Neural progenitor cell (in vitro differentiated cells): ENCODE measurements at places on chromosomes 2 and 18. TPM values are rescaled to one million over a fixed set of nuclear protein-coding genes. Genes with fewer than 3 reads are reported as not detected.

DNA sequence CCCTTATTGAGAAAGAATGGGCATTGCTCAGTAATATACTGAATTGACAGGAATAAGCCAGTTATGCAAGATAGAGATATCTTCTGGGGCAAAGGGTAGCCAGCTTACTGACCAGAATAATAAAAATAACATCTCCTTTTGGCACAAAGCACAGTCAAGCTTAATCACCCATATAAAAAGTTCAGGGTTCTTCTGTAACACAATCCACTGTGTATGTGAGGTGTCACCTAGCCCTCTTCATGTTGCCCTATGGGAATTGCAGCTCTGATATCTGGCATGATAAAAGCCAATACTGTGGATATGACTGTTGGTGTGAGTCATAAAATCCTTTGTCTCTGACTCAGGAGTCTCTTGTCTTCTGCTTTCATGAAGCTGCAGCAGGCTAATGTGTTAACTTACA lies 90.8 kb downstream of the DSEL start:
- H3K4me1 ChIP-seq = no peaks in the 10 kb centered on the region
- no peaks in the 10 kb centered on the region for H3K27me3 ChIP-seq
- no peak for DNase-seq
- H3K36me3 ChIP-seq = no peaks in the 10 kb centered on the region

- no peaks in the 10 kb centered on the region for H3K4me1 ChIP-seq
- H3K27me3 ChIP-seq = no peaks in the 10 kb centered on the region
- H3K4me3 ChIP-seq = no peak overlapping the region
Measured at GRCh38 chr2:156818944-156819343, 382.8 kb downstream of the GPD2 start.

DNA sequence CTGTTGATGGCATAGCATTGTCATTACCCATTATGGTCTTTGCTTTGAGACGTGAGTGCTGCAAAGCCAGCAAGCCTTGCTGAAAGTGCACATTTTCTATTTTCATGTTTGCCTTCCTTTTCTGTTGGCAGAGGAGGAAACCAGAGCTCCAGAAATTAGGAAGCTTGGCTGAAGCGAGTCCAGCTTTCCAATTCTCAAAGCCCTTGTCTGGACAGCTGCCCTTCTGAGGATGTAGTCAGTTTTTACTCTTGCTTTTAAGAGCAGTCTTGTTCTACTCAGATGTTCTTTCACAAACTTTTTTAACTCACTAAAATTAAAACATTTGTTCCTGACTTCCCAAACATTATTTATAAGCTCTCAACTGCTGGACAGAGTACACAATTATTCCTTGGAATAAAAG lies 93.8 kb downstream of the ICOS start:
- no peak overlapping the region for H3K27ac ChIP-seq
- no peak overlapping the region for H3K4me3 ChIP-seq
- no peaks in the 10 kb centered on the region for H3K36me3 ChIP-seq
- H3K4me1 ChIP-seq = no peaks in the 10 kb centered on the region
- DNase-seq = no peak

The CROCC2 gene
- not detected in 2 replicates for total RNA-seq

GRCh38 chr2:14746133-14746532 lies 113.6 kb downstream of the LRATD1 start:
- DNase-seq = no peak
- H3K4me3 ChIP-seq = no peak overlapping the region
- H3K27me3 ChIP-seq = no peaks in the 10 kb centered on the region

- H3K4me3 ChIP-seq = no peak overlapping the region
- H3K27ac ChIP-seq = no peak overlapping the region
- no peaks in the 10 kb centered on the region for H3K27me3 ChIP-seq
- DNase-seq = no peak
- peaks cover 19% of the 10 kb centered on the region for H3K4me1 ChIP-seq
Measured at GRCh38 chr2:206858687-206859329, 80.5 kb upstream of the CPO start.

DNA sequence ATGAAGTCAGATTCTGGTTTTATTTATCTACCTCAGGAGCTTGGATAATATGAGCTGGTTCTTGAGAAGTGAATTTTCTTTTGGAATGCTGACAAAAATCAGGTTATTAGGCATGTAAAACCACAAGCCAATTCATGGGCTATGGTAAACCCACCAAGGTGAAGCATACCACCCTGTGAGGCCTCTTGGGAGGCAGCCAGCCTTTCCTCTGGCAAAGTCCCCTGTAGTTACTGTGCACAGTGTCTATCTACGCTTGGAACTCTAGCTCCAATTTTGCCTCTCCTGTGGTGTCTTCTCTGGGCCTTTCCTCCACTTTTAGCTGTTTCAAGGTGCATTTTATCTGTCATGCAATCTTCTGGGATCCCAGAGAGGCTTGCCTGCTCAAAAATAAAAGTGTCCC lies 242.7 kb upstream of the ZSWIM2 start:
- no peaks in the 10 kb centered on the region for H3K27me3 ChIP-seq
- H3K4me1 ChIP-seq = no peaks in the 10 kb centered on the region
- H3K4me3 ChIP-seq = no peak overlapping the region

DNA sequence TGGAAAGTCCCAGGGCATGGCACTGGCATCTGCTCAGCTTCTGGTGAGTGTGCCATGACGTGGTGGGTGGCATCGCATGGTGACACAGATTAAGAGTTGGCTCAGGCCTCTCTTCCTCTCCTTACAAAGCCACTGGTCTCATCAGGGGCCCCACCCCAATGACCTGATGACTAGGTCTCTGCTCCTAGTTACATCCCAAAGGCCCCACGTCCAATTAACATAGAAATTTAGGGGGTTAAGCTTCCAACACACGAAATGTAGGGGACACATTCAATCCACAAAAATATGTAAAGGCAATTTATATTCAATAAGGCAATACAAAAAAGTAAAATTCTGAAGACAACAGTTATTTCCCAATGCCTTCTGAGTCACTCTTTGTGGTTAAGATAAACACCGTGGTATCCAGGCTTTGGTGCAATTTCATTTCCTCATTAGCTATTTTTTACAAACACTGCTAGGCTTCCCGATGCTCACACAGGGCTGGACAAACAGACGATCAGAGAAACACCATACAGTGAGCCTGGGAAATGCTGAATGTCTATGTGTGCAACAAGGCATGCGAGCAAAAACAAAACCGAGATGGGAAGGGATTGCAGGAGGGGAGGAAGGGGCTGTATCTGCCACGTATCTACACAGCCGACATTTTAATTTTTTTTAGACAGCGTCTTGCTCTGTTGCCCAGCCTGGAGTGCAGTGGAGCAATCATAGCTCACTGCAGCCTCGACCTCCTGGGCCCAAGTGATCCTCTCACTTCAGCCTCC lies 67.2 kb downstream of the MBP start:
- peaks cover 16% of the 10 kb centered on the region for H3K4me1 ChIP-seq
- no peak for DNase-seq
- no peak overlapping the region for H3K27ac ChIP-seq
- H3K36me3 ChIP-seq = no peaks in the 10 kb centered on the region
- H3K27me3 ChIP-seq = no peaks in the 10 kb centered on the region
- H3K4me3 ChIP-seq = no peak overlapping the region

DNA sequence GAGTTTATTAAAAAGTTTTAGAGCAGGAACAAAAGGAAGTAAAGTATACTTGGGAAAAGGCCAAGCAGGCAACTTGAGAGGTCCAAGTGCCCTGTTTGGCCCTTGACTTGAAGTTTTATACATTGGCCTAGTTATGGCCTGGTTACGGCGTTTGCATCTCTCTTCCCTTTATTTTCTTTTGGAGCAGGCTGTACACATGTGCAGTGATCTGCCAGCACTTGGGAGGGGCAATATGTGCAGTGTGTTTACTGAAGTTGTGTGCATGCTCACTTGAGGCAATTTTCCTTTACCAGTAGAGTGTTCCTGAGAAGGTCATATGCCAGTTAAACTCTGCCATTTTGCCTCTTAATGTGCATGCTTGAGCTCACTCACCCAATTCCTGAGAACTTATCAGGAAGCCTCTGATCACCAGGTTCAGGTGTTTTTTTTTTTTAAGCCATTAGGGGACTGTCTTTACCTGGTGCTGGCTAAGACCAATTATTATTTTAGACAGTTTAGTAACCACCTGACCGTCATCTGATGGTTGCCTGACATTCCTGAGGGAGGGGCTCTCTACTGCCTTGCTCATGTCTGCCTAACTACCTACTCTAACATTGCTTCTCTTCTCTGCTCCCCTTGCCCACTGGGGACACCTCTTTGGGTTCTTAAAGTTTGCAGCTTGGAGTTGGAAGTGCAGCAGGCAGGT lies 48.0 kb downstream of the SCN2A start:
- H3K4me3 ChIP-seq = no peak overlapping the region
- H3K36me3 ChIP-seq = no peaks in the 10 kb centered on the region
- H3K4me1 ChIP-seq = no peaks in the 10 kb centered on the region
- no peaks in the 10 kb centered on the region for H3K27me3 ChIP-seq

The TUBA4B gene
- total RNA-seq = not detected in 2 replicates

DNA sequence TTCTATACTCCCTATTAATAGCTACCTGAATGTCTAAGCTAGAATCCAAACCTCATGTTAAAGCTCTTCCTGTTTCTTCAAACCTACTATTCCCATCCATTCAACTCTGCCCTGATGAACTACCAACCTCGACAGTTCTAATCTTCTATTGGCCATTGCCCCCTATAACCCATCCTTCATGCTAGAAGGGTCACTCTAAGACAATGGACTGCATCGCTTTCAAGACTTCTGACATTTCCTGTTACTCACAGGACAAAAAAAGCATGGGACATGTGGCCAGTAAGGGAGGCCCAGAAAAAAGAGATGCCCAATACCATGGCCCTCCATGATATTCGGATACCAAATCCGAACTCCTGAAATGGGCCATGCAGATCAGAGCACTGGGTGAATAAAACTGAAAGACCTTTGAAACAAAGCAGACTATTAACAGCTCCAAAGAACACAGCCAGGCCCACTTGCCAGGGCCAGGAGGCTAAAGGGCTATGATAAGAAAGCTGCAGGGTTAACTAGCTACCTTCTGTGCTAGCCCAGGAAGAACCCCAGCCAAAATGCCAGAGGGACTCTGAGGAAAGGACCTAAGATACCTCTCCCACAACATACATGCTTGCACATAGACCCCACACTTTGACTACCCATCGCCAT lies 4.5 kb downstream of the B4GALT6 start:
- peaks cover 25% of the 10 kb centered on the region for H3K4me1 ChIP-seq
- H3K27ac ChIP-seq = no peak overlapping the region
- no peak overlapping the region for H3K4me3 ChIP-seq
- H3K27me3 ChIP-seq = no peaks in the 10 kb centered on the region
- no peaks in the 10 kb centered on the region for H3K36me3 ChIP-seq

- DNase-seq = no peak
- H3K27ac ChIP-seq = no peak overlapping the region
- no peak overlapping the region for H3K4me3 ChIP-seq
- no peaks in the 10 kb centered on the region for H3K27me3 ChIP-seq
- peaks cover 14% of the 10 kb centered on the region for H3K4me1 ChIP-seq
Measured at GRCh38 chr2:29361231-29361630, 246.0 kb downstream of the CLIP4 start.

- H3K27me3 ChIP-seq = no peaks in the 10 kb centered on the region
- peaks cover 3% of the 10 kb centered on the region for H3K4me1 ChIP-seq
- H3K4me3 ChIP-seq = no peak overlapping the region
- DNase-seq = no peak
Measured at GRCh38 chr2:39689272-39689841, 23.6 kb downstream of the TMEM178A start.

The PROM2 gene
- total RNA-seq = 0.95 and 2.4 TPM in 2 replicates

DNA sequence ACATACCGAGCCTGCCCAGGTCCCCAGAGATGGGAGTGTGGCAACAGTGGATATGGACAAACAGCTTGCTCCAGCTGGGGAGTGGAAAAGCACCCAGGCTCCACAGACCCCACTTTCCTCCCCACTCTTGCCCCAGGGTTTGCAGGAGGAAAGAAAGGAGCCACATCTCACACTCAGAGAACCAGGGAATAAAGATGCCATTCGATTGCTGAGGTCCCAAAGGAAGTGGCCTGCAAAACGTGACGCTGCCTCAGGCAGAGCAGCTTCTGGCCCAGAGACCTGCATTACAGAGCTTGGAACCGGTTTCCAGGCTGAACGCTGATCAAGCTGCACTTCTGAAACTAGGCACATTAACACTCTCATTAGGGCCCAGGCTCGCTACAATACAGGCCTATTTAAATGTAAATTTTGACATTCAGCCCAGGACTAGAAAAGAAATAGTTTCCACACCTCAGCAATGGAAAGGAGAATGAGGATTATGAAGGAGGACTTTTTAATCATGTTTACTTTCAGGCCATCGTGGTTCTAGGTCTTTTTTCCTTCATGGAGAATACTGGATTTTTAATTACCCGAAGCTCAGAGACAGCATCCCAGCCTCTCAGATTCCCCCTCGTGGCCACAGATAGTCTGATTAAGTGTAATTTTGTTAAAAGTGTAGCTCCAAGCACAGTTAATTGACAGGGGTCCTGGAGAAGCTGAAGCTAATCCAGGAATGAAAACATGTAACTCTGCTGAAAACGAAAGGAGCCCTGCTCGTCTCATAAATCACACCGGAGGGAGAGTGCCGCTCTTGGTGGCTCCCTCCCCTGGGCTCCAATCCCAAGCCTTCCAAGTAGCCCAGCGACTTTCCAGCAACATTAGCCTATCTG lies 221.3 kb upstream of the RAB6C start:
- no peaks in the 10 kb centered on the region for H3K27me3 ChIP-seq
- no peak for DNase-seq
- no peak overlapping the region for H3K27ac ChIP-seq
- no peaks in the 10 kb centered on the region for H3K36me3 ChIP-seq
- H3K4me1 ChIP-seq = peaks cover 14% of the 10 kb centered on the region

- peaks cover 3% of the 10 kb centered on the region for H3K4me1 ChIP-seq
- no peak for DNase-seq
- no peak overlapping the region for H3K4me3 ChIP-seq
- H3K36me3 ChIP-seq = no peaks in the 10 kb centered on the region
- peaks cover 4% of the 10 kb centered on the region for H3K27me3 ChIP-seq
Measured at GRCh38 chr2:201144101-201145051, 28.4 kb downstream of the CFLAR start.

DNA sequence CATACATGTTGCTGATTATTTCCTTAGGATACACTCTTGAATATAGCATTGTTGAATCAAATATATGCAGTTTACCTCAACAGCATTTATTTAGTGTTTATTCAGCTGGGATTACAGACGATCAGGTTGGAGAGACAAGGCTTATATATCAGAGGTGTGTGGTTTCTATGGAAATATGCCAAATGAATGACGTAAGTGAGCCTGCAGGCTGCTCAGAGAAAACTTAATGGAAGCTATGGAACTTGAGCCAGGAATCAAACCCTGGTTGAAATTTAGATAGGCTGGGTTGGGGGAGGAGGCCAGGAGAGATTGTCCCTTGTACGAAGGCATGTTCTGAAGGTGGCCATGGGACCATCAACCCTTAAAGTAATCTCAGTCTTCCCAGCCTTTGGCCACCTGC lies 79.5 kb downstream of the INPP4A start:
- no peaks in the 10 kb centered on the region for H3K27me3 ChIP-seq
- no peak overlapping the region for H3K27ac ChIP-seq
- no peak for DNase-seq
- no peaks in the 10 kb centered on the region for H3K4me1 ChIP-seq

GRCh38 chr2:148122788-148123187 lies 101.9 kb downstream of the MBD5 start:
- H3K27ac ChIP-seq = no peak overlapping the region
- DNase-seq = no peak
- no peaks in the 10 kb centered on the region for H3K27me3 ChIP-seq
- H3K36me3 ChIP-seq = no peaks in the 10 kb centered on the region
- H3K4me1 ChIP-seq = no peaks in the 10 kb centered on the region
